ENCODE measurements at places on chromosomes 11 and 22.

DNA sequence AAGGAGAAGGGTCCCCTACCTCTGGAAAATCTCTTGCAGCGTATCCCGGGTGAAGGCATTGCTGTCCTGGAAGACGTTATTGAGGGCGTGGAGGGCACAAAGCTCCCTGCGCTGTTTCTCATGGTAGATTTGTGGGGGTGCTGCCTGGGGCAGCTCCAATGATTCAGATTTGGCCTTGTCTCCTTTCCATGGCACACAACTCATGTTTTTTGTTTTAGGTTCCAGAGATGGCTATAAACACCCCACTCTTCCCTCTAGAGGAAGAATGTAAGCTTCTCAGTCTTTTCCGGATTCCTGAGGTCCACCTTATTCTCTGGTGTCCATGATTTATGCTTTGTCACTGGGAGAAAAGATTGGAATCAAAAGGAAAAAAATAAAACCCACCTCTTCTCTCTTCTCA, 959 bp downstream of the JOSD1 start:
- DNase-seq = no peak

DNA sequence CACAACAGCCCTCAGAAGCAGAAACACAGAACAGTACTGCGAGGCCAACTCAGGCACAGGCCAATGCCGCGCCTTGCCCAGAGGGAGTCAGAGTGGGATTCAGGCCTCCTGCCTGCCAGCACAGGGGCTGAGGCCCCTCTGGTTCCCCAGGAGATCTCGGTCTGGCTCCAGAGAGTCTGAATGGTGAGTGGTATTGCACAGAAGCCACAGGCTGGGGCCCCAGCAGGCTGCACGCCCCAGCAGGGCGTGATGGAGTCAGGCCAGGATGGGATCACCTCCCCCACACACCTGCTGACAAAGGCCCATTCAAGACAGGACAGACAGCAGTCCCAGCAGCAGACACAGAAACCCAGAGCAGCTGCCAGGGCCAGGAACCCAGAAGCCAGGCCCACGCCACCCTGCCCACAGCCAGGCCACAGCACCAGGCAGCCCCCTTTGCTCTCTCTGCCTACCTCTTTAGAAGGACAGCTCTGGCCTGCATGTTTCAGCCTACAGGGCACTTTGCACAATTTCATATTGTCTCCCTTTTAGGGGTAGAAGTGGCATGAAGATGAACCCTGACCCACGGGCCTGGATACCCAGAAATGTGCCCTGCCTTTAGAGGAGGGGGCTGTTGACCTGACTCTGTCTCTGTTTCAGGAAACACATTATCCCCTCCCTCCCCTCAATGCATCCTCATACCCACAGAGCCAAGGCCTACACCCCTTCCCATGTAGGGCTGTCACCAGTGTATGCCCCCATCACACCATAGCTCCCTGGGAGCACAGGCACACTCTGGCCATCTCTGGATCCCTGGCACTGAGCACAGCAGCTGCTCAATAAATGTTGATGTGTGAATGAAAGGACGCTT, 6.1 kb downstream of the FXYD6 start:
- peak; percentile 64 for DNase-seq

- no peak for DNase-seq
These were observed 19.1 kb downstream of the MGAT3 start for GRCh38 chr22:39475902-39476301.

DNA sequence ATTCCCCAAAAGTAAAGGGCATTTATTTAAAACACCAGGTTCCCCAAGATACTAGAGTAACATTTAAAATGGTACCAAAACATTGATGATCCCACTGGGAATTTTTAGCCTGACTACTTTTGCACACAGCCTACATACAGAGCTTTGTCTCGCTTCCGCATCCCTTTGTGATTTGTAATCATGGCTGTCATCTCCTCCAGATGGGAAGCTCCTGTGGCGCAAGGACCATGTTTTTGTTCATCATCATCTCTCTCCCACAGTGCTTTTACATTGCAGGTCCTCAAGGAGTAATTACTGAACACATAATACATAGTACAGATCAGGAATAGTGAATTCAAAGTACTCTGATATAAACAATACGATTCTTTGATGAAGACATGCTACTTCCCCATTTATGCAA, 231.2 kb upstream of the MTNR1B start:
- DNase-seq = no peak

- DNase-seq = no peak
These were observed 67.7 kb upstream of the SORL1-AS1 start for GRCh38 chr11:121520243-121521144.

- no peak for DNase-seq
These were observed 1.7 kb downstream of the SMTN start for GRCh38 chr22:31082606-31083376.

DNA sequence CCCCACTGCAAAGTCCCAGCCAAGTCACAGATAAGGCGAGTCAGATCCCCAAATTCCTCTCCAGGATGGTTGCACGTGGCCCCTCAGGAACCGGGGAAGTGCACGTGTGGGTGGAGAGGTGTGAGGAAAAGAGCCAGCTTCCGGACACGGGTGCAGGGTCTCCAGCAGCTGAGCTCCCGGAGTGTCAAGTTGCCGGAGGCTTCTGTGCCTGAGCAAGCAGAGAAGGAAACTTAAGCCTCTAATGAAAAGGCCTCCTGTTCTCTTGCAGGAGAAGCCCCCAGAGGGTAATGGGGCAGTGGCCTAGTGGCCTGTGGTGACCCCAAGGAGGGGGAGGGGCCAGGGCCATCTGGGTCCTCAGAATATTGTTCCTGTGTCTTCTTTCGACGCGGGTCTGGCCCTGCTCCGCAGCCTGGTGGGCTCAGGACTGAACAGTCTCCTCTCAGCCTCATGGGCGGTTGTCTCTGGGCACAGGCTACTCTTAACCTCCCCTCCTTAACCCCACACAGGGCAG, 147.9 kb downstream of the FEZ1 start:
- no peak for DNase-seq

DNA sequence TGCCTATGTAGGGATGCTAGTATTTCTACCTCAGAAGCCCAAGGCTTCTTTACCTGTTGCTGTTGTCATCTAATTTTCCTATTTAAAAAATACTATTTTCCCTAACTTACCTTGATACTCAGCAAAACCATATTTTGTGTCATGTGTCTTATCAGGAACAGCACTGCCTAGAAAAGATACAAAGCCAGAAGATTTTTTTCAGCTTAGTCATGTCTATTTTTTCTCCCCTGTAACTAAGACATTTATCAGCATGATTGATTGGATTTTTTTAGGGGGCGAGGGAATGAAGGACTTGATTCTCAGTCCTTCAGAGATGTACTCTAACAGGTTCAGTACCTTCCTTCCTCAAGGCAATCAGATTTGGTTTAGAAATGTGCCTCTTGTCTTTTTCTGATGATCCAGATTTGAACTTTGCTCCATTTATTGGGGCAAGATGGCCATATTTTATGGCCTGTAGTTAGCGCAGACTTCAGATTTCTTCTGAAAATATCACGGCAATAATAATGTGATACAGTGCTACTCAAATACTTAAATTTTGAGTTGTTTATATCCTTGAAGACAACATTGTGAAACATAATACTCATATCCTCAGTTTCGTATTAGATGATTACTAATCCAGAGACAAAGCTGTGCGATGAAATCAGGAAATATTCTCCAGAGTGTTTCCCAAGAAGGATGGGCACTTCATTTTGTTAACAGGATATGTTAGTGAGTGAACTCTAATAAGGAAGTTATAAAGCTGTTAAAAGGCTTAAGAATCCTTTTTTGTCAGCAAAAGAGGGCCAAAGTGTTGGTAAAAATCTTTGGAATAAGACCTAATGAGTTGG, 3.8 kb upstream of the PIK3IP1 start:
- no peak for DNase-seq

DNA sequence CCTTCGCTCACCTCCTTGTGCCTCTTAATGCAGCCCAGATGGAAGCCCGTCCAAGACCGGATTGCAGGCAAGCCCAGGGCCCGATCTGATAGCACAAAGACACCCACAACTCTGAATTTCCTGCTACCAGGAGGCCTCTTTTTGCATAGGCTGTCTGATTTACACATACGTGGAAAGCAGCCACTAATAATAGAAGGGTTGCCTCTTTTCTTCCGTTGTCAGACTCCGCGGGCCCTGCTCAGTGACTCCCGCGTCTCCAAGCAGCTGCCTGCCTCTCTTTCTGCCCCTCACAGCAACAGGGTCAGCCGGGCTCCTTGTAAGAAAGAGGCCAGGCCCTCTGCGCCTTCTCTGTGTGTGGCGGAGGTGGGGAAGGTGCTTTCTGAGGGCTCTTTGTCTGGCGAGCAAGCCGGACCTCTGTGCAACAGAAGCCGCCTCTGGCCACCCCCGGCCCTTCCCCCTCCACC, 26.7 kb downstream of the FLI1 start:
- DNase-seq = peak; percentile 61

DNA sequence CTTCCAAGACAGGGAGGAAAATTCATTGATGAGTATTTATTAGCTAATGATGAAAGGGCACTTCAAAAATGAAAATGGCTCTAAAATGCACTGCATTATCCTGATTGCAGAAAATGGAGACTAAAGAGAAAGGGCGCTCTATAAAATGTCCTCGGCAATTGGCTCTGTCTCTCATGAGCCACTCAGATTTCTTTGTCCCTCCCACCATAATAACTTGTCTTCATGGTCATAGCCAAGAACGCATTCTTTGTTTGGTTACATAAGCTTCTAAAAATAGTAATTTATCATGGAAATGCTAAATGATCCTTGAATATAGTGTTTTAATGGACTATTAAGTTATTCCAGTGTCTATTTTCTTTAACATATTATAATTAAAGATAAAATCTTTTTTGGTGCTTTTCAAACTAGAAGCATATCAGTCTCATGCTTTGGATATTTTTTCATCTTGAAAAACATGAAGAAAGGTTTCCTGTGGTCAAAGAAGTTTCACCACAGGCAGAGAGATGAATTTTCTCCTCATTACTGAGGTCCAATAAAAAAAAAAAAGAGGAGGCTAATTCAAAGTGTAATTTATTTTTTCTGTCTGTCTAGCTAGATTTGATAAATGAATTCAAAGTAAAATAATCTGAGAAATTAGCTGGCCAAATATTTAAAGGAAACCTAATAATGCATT, 238.1 kb upstream of the BLID start:
- DNase-seq = no peak

DNA sequence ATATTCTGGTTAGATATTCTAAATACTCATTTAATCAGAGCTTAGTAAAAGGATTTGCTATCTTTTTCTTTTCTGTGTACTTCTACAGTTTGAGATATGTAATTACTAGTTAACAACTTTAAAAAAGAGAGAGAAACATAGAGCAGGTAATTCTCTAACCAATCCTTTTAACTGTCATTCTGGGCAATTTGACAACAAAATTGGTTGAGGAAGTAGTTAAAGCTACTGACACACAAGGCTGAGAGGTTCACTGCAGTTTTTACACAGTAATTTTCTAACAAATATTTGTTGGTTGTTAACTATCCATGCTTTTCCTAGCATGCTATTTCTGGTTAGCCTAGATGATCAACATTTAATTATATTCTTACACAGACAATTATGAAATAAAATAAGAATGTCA, 3.6 kb downstream of the SOX6 start:
- DNase-seq = no peak

DNA sequence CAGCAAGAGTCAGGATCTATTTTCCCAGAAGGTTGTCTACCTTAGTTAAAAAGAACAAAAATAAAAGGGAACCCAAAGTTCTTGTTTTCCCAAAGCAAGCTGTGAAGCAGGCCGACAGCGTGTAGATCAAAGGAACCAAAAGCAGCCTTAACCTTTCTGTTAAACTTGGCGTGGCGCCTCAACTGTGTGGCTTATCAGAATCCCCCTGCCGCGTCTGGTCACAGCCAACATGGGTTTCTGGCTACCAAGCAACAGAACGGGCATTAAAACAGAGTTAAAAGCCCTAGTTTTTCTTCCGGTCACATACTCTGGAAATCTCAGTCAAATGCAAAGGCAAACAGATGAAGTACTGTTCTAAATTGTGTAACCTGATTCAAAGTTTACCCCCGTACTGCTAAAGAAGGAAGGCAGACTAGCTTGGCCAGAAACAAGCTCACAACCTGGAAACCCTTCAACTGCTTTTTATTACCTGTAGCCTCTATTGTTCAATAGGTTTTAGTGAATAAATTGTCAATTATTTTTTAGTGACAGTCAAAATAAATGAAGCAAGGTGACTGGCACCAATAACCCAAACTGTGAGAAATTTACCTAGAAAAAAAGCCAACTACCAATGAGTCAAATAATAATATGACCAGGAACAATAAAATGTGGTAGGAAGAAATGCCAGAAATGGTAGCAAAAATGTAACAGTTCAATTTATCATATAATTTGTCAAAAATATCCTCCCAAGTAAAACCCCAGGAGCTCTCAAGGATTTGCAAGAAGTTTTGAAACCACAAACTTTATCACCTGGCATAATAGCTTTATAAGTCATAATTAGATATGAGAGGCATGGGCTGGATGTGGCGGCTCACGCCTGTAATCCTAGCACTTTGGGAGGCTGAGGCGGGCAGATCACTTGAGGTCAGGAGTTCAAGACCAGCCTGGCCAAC, 21.4 kb downstream of the CHKA start:
- DNase-seq = no peak

GRCh38 chr22:37016134-37016910, 2.9 kb downstream of the TST start:
- no peak for DNase-seq

DNA sequence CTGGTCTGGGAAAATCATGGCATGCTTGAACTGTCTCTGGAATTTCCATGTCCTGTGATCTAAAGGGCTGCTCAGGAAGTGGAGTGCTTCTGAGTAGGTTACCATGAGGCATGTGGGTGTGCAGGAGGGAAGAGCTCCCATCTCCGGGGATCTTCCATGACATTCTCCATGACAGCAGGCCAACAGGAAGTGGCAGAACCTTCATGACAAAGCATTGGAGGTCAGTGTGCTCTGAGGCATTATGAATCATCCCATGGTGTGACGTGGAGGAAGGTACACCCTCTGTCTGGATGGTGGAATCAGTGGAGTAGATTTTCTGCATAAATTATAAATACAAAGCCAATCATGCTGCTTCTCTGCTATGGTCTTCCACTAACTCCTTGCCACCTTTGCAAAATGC, 139.6 kb upstream of the E2F8 start:
- DNase-seq = no peak

- DNase-seq = no peak
These were observed 122.3 kb downstream of the SPATA19 start for GRCh38 chr11:133723056-133723455.

DNA sequence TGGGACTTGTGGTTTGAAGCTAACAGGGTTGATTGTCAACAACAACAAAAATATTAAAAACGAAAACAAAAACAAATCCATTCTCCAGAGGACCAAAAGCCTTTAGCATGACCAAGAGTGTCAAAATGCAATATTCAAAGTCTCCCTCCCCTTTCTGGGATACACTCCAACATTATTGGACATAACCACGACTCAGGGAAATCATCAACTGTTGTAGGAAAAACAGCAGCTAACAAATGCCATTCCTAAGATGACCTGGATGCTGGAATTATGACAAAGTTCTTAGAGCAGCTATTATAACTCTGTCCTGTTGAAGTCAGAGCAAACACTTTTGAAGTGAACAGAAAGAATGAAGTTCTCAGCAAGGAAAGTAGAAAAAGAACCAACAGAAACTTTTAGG, 143.0 kb downstream of the TMEM135 start:
- DNase-seq = no peak

DNA sequence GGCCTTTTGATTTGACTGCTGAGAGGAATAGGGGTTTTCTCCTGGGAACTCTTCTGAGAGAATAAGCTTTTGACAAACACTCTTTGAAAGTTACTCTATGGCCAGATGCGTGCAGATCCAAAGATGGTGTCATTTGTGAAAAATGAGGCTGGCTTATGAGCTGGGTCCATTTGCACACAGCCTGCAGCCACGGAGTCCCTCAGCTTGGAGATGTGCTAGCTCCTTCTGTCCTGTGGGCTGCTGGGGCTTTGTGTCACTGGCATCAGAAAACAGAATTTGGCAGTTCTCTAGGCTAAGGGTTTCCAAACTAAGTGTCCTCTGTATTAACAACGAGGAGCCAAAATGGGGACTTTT, 702.4 kb downstream of the NTM start:
- no peak for DNase-seq
